A549 treated with AZD2906 at 1 μM for 4 hours (cell line): ENCODE measurements at places on chromosomes 6 and 20. TPM values are rescaled to one million over a fixed set of nuclear protein-coding genes. Genes with fewer than 3 reads are reported as not detected.

Gene NELFE
- total RNA-seq = 73.0 to 92.7 TPM (median 76.9 TPM) in 5 replicates

Gene TNFRSF6B
- total RNA-seq = 0.22 to 0.87 TPM (median 0.69 TPM) in 5 replicates

Gene SLC22A23
- total RNA-seq = 8.2 to 10.0 TPM (median 9.2 TPM) in 5 replicates

Gene FAM50B
- total RNA-seq = 4.0 to 7.1 TPM (median 6.1 TPM) in 5 replicates

Gene TNFAIP3
- 22.6 to 29.0 TPM (median 25.7 TPM) in 5 replicates for total RNA-seq

Gene ADGRG6
- total RNA-seq = 47.7 to 66.8 TPM (median 63.5 TPM) in 5 replicates

Gene NAA20
- 130 to 142 TPM (median 134 TPM) in 5 replicates for total RNA-seq

Gene WFDC12
- total RNA-seq = not detected in 5 replicates

Gene TP53INP2
- total RNA-seq = 6.3 to 8.2 TPM (median 7.4 TPM) in 5 replicates

Gene FOXQ1
- 2.7 to 5.3 TPM (median 4.8 TPM) in 5 replicates for total RNA-seq

Gene GPSM3
- 0.34 to 0.40 TPM (median 0.35 TPM) in 5 replicates for total RNA-seq

Gene TBX18
- total RNA-seq = 18.9 to 21.7 TPM (median 20.3 TPM) in 5 replicates

Gene DLGAP4
- total RNA-seq = 51.6 to 60.9 TPM (median 58.1 TPM) in 5 replicates

Gene LY6G5C
- 1.2 to 1.7 TPM (median 1.4 TPM) in 5 replicates for total RNA-seq

Gene ZSCAN23
- total RNA-seq = not detected in 5 replicates

Gene FBXO30
- total RNA-seq = 3.9 to 5.4 TPM (median 4.6 TPM) in 5 replicates

Gene MAS1L
- not detected in 5 replicates for total RNA-seq

Gene OLIG3
- total RNA-seq = not detected in 5 replicates

Gene TFAP2D
- total RNA-seq = not detected in 5 replicates

Gene HLA-DRB5
- not detected in 5 replicates for total RNA-seq

Gene SSTR4
- total RNA-seq = 0.43 to 0.96 TPM (median 0.79 TPM) in 5 replicates

Gene HAO1
- total RNA-seq = not detected in 5 replicates

Gene COL11A2
- total RNA-seq = 0.31 to 0.92 TPM (median 0.81 TPM) in 5 replicates

Gene NCOA6
- total RNA-seq = 17.0 to 20.6 TPM (median 19.3 TPM) in 5 replicates
